ENCODE measurements at places on chromosomes 6 and 20.

DNA sequence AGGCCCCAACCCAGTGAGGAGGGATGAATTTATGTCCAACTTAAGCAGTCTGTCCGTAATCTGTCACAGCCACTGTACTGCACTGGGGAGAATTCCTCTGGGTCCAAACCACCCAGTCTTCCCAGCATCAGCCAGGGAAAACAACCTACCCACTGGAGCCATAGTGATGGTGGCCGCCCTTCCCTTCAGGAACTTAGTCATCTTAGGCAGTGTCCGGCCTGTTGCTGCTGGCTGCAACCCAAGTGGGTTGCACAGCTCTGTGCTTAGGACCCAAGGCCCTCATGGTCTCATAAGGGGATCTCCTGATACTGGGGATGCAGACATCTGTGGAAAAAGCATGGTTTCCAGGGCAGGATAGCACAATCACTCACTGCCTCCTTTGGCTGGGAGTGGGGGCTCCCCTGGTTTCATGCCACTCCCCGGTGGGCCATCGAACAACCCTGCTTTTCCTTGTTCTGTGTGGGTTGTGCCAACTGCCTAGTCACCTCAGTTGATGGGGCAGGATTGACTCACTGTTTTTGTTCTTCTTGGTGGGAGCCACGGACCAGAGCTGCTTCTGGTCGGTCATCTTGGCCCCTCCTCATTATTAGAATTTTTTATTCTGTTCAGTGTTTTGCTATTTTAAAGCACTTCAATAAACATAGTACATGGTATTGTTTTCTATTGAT lies 591.9 kb downstream of the DOK5 start:
- DNase-seq, result no peak

DNA sequence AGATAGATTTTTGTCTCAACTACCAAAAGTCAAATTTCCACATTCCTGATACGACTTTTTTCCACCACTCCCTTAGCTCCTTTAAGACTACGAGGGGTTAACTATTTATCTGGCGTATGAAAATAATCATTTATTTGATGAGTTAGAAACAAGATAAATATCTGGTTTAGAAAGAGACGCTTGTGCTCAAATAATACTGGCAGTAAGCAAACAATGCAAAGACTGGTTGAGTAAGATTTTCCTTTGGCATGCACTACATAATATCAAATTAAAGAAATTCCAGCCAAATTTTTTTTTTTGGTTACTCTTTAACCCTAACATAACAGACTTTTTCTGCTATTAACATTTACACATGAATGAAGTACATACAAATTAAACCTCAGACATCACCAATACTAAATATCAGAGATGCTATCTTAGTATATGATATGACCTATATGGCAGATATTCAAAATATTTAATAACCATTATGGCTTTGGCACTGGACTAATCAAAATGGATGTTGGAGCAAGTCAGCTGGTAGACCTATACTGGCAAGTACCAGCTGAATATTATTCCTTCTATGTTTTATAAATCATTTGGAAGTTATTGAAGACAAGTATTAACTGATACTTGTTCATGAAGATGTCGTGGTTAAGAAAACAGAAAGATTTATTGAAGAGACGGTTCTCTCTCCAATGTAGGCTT lies 345.3 kb downstream of the TFAP2B start:
- no peak for DNase-seq

GRCh38 chr6:6004390-6004995 lies 2.2 kb downstream of the NRN1 start:
- DNase-seq, result no peak

DNA sequence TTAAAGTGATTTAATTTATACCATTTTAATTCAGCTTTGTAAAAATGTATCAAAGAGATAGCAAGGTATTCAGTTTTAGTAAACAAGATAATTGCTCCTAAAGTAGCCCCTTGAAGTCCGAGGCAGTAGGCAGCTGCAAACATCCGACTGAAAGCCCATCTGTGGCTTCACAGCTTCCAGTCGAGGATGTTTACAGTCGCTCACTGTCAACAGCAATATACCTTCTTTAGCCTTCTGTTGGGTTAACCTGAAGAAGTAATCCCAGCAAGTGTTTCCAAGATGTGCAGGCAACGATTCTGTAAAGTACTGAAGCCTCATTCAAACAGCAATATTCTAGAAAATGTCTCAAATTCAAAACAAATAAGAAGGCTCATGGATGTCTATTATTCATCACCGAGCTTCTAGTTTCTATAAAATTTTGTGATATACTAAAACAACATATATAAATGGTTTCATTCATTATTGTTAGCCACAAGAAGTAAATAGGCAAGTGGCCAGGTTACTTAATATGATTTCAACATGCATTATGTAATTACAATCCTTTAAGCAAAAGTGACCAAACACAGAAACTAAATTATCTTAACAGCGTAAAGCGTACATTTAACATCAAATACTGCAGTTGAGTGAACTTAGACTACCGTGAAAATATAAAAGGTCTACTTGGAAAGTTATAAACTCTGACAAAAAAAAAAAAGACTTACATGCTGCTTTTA lies 115.0 kb downstream of the OGFRL1 start:
- no peak for DNase-seq

DNA sequence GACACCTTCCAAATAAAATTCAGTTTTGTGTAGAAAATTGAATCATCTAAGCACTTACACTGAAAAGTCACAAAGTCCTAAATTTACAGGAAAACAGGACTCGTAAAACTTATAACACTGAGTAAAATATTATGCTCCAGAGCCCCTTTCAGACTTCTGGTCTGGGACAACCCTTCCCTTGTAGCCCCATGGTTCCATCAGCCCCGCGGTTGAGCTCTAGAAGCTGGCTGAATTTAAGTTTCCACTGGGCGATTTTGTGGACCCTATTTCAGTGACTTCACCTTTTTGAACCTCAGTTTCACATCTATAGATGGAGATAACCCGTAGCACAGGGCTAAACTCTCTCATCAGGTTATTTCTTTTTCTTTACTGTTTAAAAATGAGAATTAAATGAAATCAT lies 117.7 kb upstream of the BACH2 start:
- no peak for DNase-seq

GRCh38 chr6:144835322-144835973 lies 550.3 kb downstream of the UTRN start:
- DNase-seq, result no peak

GRCh38 chr20:36093025-36093803 lies 61.3 kb upstream of the EPB41L1 start:
- peak; percentile 18 for DNase-seq

DNA sequence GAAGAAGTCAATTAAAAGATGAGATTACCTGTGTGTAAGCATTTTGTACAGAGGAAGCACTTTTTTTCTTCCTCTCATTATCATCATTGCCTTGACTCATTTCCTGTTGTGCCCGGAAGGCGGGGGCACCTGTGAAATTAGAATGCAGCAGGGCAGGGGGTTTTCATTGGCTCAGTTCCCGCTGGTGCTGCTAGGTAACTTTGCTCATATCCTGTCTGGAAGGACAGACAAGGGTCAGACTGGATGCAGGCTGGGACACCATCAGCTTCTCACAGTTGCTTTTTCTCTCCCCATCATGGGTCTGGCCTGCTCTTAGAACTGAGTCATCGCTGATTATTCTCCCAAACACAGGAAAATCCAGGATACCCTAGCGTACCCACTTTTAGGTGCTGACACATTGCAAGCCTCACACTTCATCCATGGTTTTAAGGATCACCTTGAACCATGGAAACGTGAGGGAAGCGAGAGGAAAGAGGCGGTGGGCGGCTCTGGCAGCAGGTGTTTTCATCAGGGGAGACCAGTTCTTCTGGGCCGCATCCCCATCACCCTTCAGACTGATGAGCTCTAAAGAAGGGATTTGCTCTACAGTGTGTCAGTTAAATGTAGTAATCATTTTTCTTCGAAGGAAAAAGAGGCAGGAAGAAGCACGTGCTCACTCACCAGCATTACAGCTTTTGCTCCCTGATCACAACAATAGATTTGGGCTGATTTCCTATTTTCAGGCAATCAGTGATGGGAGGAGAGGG lies 195.7 kb upstream of the SASH1 start:
- DNase-seq, result no peak

GRCh38 chr20:24798930-24799705 lies 150.0 kb upstream of the CST7 start:
- no peak for DNase-seq

GRCh38 chr6:90938122-90938521 lies 351.2 kb upstream of the MAP3K7 start:
- DNase-seq, result no peak

GRCh38 chr6:108621117-108621516 lies 60.4 kb downstream of the FOXO3 start:
- DNase-seq, result no peak

GRCh38 chr20:41168281-41169161 lies 31.2 kb downstream of the PLCG1 start:
- DNase-seq, result no peak

DNA sequence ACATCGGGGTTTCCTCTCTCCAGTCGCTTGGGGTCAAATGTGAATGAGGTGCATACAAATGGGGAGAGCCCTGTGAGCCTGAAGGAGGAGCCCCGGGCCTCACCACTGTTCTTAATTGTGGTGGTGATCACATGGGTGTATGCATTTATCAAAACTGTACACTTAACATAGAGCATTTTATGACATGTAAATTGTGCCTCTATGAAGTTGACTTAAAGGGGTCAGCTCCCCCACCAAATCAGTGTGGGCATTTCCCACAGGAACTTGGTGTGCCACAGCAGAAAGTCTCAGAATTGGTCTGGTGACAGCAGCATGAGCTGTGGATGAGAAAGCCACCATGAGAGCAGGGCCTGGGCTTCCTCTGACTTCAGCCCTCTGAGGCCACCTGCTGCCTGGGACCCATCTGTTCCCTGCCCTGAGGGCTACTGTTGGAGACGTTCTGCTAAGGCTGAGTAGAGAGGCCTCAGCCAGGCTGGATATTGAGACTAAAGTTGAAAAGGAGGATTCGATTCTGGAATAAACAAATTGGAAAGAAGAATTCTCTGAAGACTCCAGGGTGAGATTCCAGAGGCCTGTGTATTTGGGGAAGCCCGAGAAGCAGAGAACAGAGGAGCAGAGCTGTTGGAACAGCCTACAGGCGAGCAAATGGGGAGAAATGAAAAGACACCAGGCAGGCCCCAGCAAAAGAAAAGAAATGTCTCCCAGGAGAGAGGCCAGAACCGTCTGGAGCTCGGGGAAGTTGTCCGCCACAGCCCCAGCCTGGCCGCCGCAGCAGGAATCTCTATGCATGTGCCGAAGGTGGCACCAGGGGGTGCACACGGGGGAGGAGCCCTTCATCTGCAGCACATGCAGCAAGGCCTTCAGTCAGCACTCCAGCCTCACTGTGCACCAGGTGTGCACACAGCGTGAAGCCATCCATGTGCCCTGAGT lies 37.6 kb upstream of the XRN2 start:
- peak; percentile 7 for DNase-seq

DNA sequence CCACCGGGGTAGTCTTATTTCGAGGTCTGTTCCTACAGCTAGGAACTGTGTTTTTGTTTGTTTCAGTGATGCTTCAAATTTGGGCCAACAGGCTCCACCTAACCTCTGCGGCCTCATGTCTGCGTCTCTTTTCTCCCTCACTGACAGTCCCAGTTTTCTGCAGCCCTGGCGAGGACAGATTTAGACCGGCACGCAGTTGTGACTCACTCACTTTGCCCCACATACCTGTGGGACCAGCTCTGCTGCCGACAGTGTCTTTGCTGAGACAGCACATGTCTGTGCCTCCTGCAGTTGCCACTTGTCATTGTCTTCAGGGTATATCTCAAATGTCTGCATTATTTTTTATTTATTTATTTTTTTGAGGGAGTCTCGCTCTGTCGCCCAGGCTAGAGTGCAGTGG lies 29.2 kb downstream of the OSBPL2 start:
- no peak for DNase-seq

- DNase-seq, result no peak
These were observed 792.4 kb downstream of the QKI start for GRCh38 chr6:164206807-164207423.

DNA sequence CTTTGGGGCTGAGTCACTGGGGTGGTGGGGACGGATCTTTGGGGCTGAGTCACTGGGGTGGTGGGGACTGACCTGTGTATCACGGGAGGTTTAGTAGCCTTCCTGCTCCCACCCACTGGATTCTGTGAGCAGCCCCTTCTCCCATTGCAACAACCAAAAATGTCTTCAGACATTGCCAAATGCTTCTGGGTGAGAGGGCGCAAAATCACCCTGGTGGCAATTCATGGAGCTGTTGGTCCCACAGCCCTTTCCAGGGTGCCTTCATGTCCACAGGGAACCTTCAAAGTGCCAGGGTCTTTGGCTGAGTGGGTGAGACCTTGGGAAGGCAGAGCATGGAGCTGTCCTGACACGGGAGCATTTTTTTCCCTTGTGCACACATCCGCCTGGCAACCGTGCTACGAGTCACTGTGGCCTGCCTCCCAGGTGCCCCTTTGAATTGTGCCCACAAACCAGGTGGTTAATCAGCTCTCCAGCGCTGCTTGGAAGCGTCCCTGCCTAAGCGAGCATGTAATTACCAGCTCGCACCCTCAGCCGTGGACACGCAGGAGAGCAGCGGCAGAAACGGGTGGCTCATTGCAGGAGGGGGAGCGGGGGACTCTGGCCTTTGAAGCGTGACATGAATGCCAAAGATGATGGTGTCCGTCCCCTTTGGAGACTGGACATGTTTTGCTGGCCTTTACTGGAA lies 27.4 kb upstream of the APCDD1L start:
- peak; percentile 25 for DNase-seq

DNA sequence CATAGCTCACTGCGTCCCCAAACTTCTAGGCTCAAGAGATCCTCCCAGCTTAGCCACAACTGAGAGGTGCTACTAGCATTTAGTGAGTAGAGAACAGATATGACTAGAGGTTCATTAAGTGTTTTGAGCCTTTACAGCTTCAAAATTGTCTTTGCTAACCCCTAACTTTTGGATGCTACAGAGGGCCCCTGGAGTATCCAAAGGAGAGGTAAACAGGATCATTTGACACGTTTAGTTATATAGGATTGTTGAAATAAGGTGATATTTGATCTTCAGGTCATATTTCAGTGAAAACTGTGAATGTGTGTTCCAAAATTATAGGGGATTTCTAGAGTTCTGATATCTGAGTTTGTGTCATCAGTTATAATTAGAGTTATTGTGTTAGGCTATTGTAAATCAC lies 19.2 kb upstream of the HFE start:
- no peak for DNase-seq

GRCh38 chr20:15597306-15597705 lies 975.9 kb downstream of the KIF16B start:
- DNase-seq, result no peak

GRCh38 chr6:18241208-18242038 lies 22.9 kb downstream of the DEK start:
- DNase-seq, result no peak

DNA sequence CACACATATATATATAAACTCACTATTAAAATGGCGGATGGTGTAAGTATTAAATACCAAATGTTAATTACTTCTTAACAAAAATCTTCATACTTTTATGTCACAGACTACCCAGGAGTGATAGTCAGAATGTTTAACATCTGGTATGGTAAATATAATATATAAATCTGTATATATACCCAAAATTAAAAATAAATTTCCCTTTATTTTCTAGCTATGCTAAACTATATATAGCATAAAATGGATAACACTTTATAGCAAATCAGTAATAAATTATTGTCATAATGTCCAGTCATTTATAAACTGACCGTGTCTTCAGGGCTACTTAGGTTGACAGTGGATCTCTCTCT lies 37.1 kb downstream of the GSTA2 start:
- DNase-seq, result no peak

- DNase-seq, result no peak
These were observed 3.0 kb upstream of the FBXO9 start for GRCh38 chr6:53062169-53062539.
